NCI-H1105 (cell line): ENCODE measurements at places on chromosomes 7 and 10.

DNA sequence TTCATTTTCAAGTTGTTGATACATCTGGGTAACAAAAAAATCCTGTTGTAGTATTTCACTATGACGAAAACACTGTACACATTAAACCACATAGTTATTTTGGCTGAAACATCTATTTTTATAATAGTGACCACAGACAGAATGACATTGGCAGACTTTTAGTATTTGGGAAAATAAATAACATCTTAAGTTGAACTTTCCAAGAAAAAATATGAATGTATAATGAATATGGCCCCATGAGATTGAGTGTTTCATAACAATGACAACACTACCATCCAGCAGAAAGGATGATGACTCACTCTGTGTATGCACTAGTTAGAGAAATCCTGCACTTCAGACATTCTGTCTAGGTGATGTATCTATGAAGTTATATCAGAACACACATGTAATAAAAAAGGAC lies 118.1 kb downstream of the SEMA3D start:
- no peak for DNase-seq

DNA sequence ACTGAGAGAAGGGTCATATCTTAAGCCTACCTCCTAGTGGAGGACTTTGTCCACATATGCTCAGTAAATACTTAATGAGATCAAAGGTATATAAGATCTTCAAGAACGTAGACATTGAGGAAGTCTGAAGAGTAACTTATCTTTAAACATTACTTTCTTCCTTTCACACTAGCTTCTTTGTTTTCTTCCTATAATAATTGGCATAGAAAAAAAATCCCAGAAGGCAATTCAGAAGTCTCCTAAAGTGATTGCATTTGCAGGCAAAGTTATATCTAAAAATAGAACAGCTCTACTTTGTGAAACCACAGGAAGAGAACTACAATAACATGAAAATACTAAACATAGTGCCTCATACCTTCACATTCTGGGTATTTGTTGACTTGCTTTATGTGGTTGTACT lies 150.4 kb downstream of the PPP1R3A start:
- DNase-seq, result no peak

GRCh38 chr10:119208553-119208940 lies 1.2 kb downstream of the GRK5 start:
- DNase-seq, result no peak

DNA sequence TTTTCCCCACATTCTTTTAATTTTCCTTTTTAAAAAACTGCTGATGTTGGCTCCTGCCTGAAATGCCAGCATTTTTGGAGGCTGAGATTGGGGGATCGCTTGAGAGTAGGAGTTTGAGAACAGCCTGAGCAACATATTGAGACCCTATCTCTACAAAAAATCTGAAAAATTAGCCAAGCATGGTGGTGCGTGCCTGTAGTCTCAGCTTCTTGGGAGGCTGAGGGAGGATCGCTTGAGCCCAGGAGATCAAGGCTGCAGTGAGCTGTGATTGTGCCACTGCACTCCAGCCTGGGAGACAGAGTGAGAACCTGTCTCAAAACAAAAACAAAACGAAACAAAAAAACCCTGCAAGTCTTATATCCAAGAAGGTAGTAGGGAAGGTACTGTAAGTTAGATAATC lies 51.7 kb downstream of the ZMYND11 start:
- DNase-seq, result no peak

- no peak for DNase-seq
Measured at GRCh38 chr7:77940647-77941046, 142.1 kb downstream of the PHTF2 start.

DNA sequence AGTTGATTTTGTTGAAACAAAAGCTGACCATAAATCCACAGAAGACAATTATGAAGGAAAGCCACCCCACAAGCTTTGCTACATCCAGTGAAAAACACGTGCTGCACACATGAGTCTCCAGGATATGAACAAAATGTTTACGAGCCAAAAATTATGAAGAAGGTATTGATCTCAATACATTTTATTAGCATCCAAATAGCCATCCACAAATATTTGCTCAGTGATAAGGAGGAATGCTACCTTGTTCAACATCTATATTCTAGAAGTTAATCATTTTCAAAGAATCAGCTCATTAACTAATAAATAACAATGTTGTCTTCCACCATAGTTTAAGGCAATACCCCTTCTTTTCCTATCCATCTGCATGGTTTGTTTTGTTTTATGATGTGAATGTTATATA lies 42.7 kb downstream of the CALML3 start:
- no peak for DNase-seq

DNA sequence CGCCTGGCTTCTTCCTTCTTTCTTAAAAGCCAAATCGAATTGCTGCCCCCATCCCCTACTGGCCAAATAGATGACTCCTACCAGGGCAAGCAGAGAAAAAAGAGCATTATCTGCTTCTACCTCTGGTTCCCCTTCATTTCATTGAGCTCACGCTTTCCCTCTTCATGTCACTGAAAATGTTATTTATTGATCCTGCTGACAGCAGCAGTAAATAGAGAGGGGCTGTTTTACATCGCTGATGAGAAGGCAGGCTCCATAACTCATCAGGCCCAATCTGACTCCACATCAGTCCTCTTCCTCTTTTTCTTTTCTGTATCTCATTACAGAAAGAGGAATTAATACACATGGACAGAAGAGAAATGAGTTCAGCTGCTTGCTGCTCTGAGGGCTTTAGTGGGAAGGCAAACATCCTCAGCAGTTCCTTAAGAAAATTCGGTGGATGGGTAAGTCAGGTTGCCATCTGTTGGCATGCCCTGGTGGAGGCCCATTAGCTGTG lies 904.1 kb downstream of the KCNMA1 start:
- DNase-seq, result no peak

- no peak for DNase-seq
Measured at GRCh38 chr10:46299286-46299535, 12.4 kb downstream of the ANTXRL start.

GRCh38 chr10:80860719-80861118 lies 323.0 kb downstream of the SH2D4B start:
- DNase-seq, result no peak

- DNase-seq, result no peak
Measured at GRCh38 chr7:115838829-115839228, 191.7 kb downstream of the TFEC start.

- no peak for DNase-seq
Measured at GRCh38 chr7:5795752-5796475, 14.5 kb upstream of the RNF216 start.

DNA sequence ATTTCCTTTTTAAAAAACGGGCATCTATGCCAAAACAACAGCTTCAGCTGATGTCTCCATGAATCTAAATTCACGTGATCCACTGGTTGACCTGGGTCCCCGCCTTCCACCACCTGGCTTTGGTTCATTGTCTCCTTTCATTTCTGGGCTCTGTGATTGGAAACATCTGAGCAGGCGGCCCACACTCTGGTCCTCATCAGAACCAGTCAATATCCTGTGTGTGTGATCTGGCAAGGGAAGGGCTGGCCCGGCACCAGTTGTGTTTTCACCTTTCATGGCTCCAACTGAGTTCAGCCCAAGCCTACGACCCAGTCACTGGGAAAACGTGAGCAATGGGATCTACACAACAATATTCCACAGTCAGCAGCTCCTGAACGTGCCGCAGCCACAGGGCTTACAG lies 46.2 kb downstream of the PARP12 start:
- DNase-seq, result no peak

- DNase-seq, result no peak
Measured at GRCh38 chr7:131753620-131754222, 197.3 kb upstream of the PODXL start.

DNA sequence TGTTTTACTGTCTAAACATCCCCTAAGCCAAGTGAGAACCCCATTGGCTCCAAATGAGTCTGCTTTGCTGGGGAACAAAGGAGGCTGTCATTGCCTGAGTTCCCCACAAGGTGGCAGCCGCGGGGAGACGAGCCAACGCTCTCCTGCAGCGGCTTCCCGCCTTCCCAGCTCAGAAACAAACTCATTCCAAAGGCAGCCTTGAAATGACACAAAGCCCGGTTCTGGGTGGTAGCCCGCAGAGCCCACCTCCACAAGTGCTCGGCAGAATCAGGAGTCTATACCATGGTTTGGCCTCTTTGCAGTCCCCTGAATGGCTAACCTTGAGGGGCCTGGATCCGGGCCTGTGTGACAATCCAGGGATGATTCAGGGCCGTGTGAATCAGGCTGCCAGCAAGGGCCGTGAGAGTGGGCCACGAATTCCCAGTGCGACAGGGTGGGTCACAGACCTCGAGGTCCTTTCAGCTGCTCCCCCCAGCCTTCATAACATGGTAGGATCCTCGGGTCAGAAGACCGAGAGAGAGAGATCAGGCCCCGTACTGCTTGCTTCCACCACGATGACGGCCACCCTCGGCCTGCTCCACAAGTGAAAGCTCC lies 79.7 kb downstream of the DLG5 start:
- peak; percentile 12 for DNase-seq
